ENCODE measurements at places on chromosomes 5 and 9.

DNA sequence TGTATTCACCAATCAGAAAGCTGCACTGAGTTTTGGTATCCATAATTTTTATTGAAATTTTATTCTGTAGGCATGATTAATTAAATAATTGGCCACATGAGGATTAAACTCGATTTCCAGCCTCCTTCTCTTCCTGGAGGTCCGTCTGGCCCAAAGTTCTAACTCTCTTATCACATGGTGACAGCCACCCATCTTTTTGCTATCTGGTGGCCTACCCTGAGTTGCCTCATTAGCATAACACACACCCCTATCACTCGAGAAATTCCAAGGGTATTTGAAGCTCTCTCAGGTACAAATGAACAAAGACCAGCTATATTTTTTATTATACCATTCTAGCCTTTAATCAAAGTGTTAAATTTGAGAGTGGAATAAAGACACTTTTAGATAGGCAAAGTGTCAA is 57.7 kb downstream of the APC start:
- DNase-seq, result no peak

- no peak for DNase-seq
Observed at GRCh38 chr9:35028341-35028740, 38.8 kb downstream of the DNAJB5 start.

DNA sequence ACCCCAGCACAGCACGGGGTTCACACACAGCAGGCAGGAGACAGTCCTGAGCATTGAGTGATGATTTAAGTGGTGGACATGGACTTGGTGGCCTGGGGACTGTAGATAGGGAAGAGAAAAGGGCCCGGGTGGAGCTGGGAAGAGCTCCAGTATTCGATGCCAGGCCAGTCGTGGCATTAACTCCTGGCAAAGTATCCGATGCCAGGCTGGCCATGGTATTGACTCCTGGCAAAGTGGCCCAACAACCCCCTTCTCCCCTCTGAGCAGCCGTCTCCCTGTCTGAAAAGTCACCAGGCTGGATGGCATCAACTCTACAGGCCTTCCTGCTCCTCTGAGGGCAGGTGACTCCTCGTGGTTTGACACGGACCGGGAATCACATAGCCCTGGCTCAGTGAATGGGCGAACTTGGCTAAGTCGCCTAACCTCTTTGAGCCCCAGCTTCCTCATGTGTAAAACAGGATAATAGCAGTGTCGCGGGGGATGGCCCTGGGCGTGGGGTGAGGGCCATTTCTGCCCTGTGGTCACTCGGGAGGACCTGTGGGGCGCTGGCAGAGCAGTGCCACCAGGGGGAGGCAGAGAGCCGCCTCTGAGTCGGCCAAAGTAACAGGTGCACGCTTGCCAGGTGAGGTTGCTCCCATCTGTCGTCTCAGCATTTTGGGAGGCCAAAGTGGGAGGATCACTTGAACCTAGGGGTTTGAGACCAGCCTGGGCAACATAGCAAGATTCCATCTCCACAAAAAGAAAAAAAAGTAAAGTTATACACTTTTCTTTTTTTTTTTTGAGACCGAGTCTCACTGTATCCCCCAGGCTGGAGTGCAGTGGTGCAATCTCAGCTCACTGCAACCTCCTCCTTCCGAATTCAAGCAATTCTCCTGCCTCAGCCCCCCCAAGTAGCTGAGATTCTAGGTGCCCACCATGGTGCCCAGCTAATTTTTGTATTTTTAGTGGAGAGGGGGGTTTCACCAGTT is 5.7 kb upstream of the SEC16A start:
- DNase-seq, result no peak

- no peak for DNase-seq
Observed at GRCh38 chr9:27398982-27399653, 102.2 kb upstream of the EQTN start.
